HCT116 (cell line): ENCODE measurements at places on chromosomes 1 and 21. TPM values are rescaled to one million over a fixed set of nuclear protein-coding genes. Genes with fewer than 3 reads are reported as not detected.

DNA sequence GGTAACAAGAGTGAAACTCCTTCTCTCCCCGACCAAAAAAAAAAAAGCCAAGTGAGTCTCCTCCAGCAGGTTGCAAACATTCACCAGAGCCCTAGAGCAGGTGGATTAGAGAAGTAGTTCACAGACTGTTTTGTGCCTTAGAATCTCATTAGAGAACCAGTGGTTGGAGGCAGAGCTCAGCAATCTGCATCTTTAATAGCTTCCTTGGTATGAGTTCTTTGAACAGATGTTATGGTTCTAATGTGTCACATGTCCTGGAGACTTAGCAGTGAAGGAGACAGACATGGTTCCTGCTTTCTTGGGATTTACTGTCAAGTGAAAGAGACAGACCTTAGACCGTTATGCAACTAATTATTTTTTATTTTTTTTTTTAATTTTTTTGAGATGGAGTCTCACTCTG, 26.8 kb downstream of the SESN2 start:
- no peak overlapping the region for H3K27ac ChIP-seq
- no peaks in the 10 kb centered on the region for H3K36me3 ChIP-seq
- H3K4me1 ChIP-seq, result peaks cover 6% of the 10 kb centered on the region; the same call in 1 of the 2 replicates
- no peak for DNase-seq
- no peaks in the 10 kb centered on the region for H3K27me3 ChIP-seq

DNA sequence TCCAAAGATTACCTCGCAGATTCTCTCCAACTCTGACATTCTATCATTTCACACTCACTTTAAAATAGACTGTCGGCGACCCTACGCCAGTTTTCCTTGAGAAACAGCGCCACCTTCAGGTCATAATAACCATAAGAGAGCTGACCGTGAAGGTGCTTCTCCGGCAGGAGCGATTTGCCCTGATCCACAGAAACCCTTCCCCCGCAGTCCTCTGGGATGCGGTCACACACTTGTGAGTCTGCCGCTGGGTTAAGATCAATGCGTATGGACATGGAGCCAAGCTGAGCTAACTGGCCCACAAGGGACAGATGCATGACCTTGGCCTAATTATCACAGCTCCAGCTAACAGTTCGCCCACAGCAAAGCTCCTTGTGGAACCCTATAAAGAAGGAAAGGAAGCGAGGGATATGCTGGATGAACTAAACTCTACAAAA, 32.8 kb upstream of the IFNAR2 start:
- no peaks in the 10 kb centered on the region for H3K27me3 ChIP-seq
- no peaks in the 10 kb centered on the region; the same call in 1 of the 2 replicates for H3K4me1 ChIP-seq
- no peak overlapping the region for H3K27ac ChIP-seq
- H3K36me3 ChIP-seq, result no peaks in the 10 kb centered on the region
- no peak overlapping the region for H3K4me3 ChIP-seq

The SRGAP2 gene
- total RNA-seq, result 58.2 TPM

- H3K27me3 ChIP-seq, result no peaks in the 10 kb centered on the region
- 0 out of 2 replicates have a peak, but pooled peaks cover 4% of the 10 kb centered on the region for H3K4me1 ChIP-seq
- DNase-seq, result no peak
- H3K27ac ChIP-seq, result no peak within 1 kb of the TSS
Observed at GRCh38 chr1:160115545-160116282, at the start of gene ATP1A2. TSS of gene ATP1A2 (plus strand) at chr1:160115759. CDS start at chr1:160115862, 103 bp downstream.

The PLA2G4A gene
- 8.6 TPM for total RNA-seq

The GBP2 gene
- 0.98 TPM for total RNA-seq

DNA sequence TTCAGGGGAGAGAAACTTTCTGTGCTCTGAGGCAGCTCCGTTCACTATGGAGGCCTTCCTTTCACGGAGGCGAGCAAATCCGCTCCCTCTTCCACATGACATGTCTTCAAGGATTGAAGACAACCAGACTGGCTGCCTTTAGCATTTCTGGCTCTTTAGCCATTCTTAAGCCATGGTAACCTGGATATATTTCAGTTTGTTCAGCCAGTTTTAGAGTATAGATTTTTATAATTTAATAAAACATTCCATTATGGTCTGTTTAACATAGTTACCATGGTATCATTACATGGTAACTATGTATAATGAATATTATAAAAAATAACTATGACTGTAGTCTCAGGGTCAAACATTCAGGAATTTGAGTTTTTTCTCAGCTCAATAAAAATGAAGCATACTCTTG, 54.2 kb upstream of the NFIA start:
- DNase-seq, result no peak
- no peaks in the 10 kb centered on the region for H3K27me3 ChIP-seq
- H3K27ac ChIP-seq, result no peak overlapping the region
- no peaks in the 10 kb centered on the region for H3K36me3 ChIP-seq

The PDE9A gene
- total RNA-seq, result 31.4 TPM

The PTGFR gene
- total RNA-seq, result not detected

- H3K36me3 ChIP-seq, result no peaks in the 10 kb centered on the region
- no peak overlapping the region for H3K27ac ChIP-seq
- no peak overlapping the region for H3K4me3 ChIP-seq
- H3K4me1 ChIP-seq, result no peaks in the 10 kb centered on the region
Observed at GRCh38 chr1:208557046-208557722, 313.0 kb upstream of the PLXNA2 start.

The RNU1-1 gene
- total RNA-seq, result 1,685 TPM

- no peaks in the 10 kb centered on the region for H3K36me3 ChIP-seq
- peaks cover 28% of the 10 kb centered on the region for H3K4me1 ChIP-seq
- H3K4me3 ChIP-seq, result peak overlapping the region; percentile 92
- DNase-seq, result no peak
- no peaks in the 10 kb centered on the region for H3K27me3 ChIP-seq
Observed at GRCh38 chr1:51237351-51238033, 1.4 kb downstream of the RNF11 start.

GRCh38 chr21:16419188-16419921, 689.6 kb downstream of the USP25 start:
- no peak for DNase-seq
- H3K4me3 ChIP-seq, result no peak overlapping the region
- no peak overlapping the region for H3K27ac ChIP-seq
- no peaks in the 10 kb centered on the region for H3K36me3 ChIP-seq

The B3GALT2 gene
- total RNA-seq, result 0.15 TPM

The HES5 gene
- total RNA-seq, result not detected

DNA sequence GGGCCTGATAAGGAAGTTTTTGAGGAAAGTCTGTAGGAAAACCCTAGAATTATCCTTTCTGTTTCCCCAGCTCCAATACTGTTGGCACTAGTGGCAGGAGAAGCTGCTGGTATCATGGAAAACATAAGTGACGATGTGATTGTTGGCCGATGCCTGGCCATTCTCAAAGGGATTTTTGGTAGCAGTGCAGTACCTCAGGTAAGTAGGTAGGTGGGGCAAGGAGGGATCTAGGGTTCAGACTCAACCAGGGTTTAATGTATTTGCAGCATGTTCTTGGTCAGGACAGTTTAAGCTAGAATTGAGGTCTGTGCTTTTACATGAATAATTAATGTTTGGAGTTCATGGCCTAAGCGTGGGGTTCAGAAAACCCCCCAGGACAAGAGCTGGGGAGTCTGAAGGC, 62.1 kb downstream of the KDM1A start:
- peaks cover 73% of the 10 kb centered on the region; the same call in 1 of the 2 replicates for H3K36me3 ChIP-seq
- H3K4me3 ChIP-seq, result no peak overlapping the region
- H3K4me1 ChIP-seq, result no peaks in the 10 kb centered on the region
- no peak for DNase-seq

- H3K27ac ChIP-seq, result no peak overlapping the region
- no peaks in the 10 kb centered on the region for H3K4me1 ChIP-seq
- H3K36me3 ChIP-seq, result no peaks in the 10 kb centered on the region
- no peaks in the 10 kb centered on the region for H3K27me3 ChIP-seq
Observed at GRCh38 chr1:59903141-59903754, 23.3 kb downstream of the CYP2J2 start.

DNA sequence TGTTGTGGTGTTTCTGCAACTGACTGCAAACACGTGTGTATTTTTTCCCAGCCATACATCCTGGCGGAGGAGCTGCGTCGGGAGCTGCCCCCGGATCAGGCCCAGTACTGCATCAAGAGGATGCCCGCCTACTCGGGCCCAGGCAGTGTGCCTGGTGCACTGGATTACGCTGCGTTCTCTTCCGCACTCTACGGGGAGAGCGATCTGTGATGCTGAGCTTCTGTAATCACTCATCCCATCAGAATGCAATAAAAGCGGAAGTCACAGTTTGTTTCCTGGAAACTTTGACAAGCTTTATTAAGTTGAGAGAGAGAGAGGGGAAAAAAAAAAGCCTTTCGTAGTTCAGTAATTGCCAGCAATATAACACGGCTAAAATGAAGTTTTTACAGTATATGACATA, 32.7 kb upstream of the MTR start:
- no peak for DNase-seq
- no peaks in the 10 kb centered on the region for H3K27me3 ChIP-seq
- no peak overlapping the region for H3K4me3 ChIP-seq
- H3K4me1 ChIP-seq, result no peaks in the 10 kb centered on the region

The TSTD1 gene
- total RNA-seq, result 116 TPM

The THEM5 gene
- not detected for total RNA-seq

DNA sequence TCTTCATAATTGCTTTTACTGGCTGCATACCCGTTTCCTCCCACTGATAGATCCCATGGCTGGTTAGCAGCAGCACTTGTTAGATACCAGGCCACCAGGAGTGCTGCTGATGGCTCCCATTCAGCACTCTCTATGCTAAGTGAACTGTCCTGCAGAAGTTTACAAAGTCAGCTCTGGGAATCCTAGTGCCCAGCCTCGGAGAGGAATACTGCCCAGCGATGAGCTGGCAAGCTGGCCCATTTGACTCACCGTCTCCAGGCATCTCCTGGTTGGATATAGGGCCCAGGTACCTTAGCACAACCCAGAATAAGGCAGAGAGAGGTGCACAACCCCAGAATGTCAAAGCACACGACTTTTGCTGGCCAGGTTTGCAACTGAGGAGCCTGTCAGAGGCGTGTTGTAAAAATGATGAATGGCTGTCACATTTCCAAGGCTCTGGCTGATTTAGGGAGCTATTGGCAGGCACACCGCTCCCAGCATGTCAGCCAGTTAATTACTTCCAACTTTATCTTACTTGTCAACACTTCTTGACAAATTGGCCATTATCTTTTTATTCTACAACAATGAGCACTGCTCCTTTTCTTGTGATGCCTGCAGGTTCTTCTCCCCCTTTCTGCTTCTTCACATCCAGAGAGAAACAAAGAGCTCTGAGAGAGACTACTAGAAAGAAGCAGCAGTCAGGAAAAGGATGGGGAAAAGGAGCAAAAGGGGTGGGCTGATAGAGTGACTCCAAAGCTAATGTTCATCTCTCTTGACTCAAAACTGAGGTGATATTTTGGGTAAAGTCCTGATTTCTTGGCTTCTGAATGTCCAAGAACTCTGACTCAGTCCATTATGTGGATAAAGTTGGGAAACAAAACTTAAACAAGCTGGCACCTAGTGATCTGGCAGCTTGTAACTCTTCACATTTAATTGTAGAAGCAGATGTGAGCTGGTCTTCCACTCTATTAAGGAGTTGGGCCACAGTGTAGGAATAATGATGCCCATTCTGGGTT, 10.8 kb upstream of the ANGPTL7 start:
- H3K36me3 ChIP-seq, result no peaks in the 10 kb centered on the region
- H3K27me3 ChIP-seq, result no peaks in the 10 kb centered on the region
- no peak for DNase-seq
- no peak overlapping the region for H3K27ac ChIP-seq
- no peaks in the 10 kb centered on the region for H3K4me1 ChIP-seq

- DNase-seq, result no peak
- H3K27me3 ChIP-seq, result peaks cover 11% of the 10 kb centered on the region; the same call in 1 of the 2 replicates
- no peaks in the 10 kb centered on the region for H3K36me3 ChIP-seq
- H3K4me1 ChIP-seq, result peaks cover 21% of the 10 kb centered on the region
- no peak overlapping the region for H3K27ac ChIP-seq
Observed at GRCh38 chr1:201272799-201273198, 10.5 kb upstream of the PKP1 start.

The SPRR2F gene
- not detected for total RNA-seq

DNA sequence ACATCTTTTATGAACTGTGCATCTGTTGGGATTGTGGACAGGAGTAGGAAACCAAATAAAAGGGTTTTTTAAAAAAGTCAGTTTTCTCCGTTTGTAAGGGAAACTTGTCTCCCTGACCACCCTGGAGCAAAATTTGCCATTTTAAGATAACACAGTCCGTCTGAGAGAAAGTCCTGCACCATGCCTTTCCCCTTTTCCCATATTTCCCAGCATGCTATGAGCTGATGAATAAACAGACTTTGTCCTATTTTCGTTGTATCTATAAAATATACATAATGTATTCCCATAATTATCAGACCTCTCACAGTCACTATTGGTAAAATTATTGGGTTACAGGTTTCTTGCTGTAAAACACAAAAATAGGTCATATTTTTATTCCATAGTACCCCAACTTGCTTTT, 1.7 kb upstream of the AKT3 start:
- no peak overlapping the region for H3K4me3 ChIP-seq
- H3K27ac ChIP-seq, result no peak overlapping the region
- peaks cover 60% of the 10 kb centered on the region for H3K27me3 ChIP-seq
- no peaks in the 10 kb centered on the region for H3K36me3 ChIP-seq
- DNase-seq, result no peak

GRCh38 chr1:6753320-6754140, 31.7 kb upstream of the CAMTA1 start:
- no peak for DNase-seq
- H3K36me3 ChIP-seq, result no peaks in the 10 kb centered on the region
- H3K27ac ChIP-seq, result no peak overlapping the region
- H3K27me3 ChIP-seq, result no peaks in the 10 kb centered on the region; the same call in 1 of the 2 replicates

GRCh38 chr1:17289721-17290120, 18.3 kb upstream of the PADI4 start:
- H3K36me3 ChIP-seq, result no peaks in the 10 kb centered on the region
- peaks cover 10% of the 10 kb centered on the region for H3K4me1 ChIP-seq
- no peak for DNase-seq
- H3K27ac ChIP-seq, result no peak overlapping the region
- no peaks in the 10 kb centered on the region; the same call in 1 of the 2 replicates for H3K27me3 ChIP-seq

- no peak overlapping the region for H3K27ac ChIP-seq
- no peaks in the 10 kb centered on the region for H3K4me1 ChIP-seq
- no peaks in the 10 kb centered on the region for H3K36me3 ChIP-seq
- H3K27me3 ChIP-seq, result peaks cover 20% of the 10 kb centered on the region
Observed at GRCh38 chr1:201584471-201585092, 45.7 kb downstream of the NAV1 start.

The MROH9 gene
- total RNA-seq, result not detected

GRCh38 chr1:226610671-226611070, 62.1 kb downstream of the STUM start:
- no peaks in the 10 kb centered on the region for H3K36me3 ChIP-seq
- no peak overlapping the region for H3K4me3 ChIP-seq
- no peak for DNase-seq

The PRR9 gene
- not detected for total RNA-seq

DNA sequence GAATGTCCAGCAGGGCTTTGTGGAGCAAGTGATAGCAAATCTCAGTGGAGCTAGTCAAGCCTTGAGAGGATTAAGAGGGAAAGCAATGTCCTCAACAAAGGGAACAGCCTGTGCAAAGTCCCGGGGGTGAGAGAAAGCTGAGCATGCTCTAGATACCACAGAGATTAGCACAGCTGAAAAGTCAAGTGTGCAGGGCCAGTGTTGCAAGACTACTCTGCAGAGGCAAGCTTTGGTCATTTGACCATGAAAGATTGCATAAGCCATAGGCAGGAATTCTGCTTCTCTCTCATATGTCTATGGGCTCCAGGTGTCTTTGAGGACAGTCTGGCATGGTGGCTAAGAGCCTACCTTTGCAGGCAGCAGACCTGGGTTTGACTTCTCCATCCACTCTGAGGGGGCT, 181.0 kb upstream of the JUN start:
- H3K27me3 ChIP-seq, result no peaks in the 10 kb centered on the region
- no peaks in the 10 kb centered on the region for H3K36me3 ChIP-seq
- H3K4me3 ChIP-seq, result no peak overlapping the region
- H3K4me1 ChIP-seq, result no peaks in the 10 kb centered on the region
- H3K27ac ChIP-seq, result no peak overlapping the region

GRCh38 chr21:26070822-26071425, 99.6 kb downstream of the APP start:
- H3K4me1 ChIP-seq, result no peaks in the 10 kb centered on the region
- no peak for DNase-seq
- no peak overlapping the region for H3K27ac ChIP-seq
- H3K27me3 ChIP-seq, result no peaks in the 10 kb centered on the region
- H3K4me3 ChIP-seq, result no peak overlapping the region
